Stimulated activated naive B cell treated with anti-CD40 and anti-IgM and Interleukin-4, amounts not matched to agents 10 μg/mL and 1 μg/mL and 100 μg/mL, for 72 hours (primary cell): ENCODE measurements at places on chromosomes 11 and 22.

- no peak for DNase-seq
Observed at GRCh38 chr22:19811211-19811621, 43.5 kb downstream of the GNB1L start.

GRCh38 chr11:66800720-66801428 is 42.4 kb upstream of the RCE1 start:
- DNase-seq: peak; percentile 19

GRCh38 chr11:1586699-1587098 is 1.6 kb upstream of the KRTAP5-1 start:
- DNase-seq: no peak

DNA sequence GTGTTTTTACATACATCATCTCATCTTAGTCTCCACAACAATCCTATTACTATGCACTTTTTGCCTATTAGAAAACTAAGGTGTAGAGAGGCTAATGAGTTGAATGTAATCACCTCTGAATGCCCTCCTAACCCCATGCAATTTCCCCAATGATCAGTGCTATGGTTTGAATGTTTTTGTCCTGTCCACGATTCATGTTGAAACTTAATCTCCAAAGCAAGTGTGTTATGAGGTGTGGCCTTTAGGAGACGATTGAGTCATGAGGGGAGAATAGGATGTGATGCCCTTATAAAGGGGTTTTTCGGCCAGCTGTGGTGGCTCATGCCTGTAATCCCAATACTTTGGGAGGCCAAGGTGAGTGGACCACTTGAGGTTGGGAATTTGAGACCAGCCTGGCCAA is 2.0 kb upstream of the CCDC73 start:
- no peak for DNase-seq

- DNase-seq: peak; percentile 33
Observed at GRCh38 chr22:32796865-32797573, 4.5 kb upstream of the TIMP3 start.

- no peak for DNase-seq
Observed at GRCh38 chr11:20474176-20474881, 86.8 kb downstream of the PRMT3 start.

DNA sequence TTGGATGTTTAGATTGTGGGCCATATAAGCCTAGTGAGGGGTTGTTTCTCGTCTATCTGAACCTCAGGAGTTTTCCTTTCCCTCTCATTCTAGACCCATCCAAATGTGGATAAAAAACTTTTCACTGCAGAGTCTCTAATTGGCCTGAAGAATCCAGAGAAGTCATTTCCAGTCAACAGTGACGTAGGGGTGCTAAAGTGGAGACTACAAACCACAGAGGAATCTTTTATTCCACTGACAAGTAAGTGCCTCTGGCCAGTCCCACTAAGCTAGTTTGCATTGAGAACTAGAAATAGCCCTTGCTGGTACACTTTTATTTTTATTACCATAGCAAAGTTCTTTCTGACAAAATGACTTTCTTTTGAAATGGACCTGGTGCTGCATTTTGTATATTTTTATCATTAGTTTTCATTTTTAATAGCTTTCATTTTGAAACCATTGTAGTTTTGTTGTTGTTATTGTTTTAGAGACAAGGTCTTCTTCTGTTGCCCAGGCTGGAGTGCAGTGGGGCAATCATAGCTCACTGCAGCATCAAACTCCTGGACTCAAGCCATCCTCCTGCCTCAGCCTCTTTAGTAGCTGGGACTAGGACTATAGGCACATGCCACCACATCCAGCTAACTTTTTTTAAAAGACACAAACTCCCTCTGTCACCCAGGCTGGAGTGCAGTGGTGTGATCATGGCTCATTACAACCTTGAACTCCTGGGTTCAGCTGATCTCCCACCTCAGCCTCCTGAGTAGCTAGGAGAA is 14.6 kb upstream of the PHLDB1 start:
- DNase-seq: no peak

GRCh38 chr22:38531251-38531938 is 25.3 kb upstream of the DDX17 start:
- DNase-seq: no peak

DNA sequence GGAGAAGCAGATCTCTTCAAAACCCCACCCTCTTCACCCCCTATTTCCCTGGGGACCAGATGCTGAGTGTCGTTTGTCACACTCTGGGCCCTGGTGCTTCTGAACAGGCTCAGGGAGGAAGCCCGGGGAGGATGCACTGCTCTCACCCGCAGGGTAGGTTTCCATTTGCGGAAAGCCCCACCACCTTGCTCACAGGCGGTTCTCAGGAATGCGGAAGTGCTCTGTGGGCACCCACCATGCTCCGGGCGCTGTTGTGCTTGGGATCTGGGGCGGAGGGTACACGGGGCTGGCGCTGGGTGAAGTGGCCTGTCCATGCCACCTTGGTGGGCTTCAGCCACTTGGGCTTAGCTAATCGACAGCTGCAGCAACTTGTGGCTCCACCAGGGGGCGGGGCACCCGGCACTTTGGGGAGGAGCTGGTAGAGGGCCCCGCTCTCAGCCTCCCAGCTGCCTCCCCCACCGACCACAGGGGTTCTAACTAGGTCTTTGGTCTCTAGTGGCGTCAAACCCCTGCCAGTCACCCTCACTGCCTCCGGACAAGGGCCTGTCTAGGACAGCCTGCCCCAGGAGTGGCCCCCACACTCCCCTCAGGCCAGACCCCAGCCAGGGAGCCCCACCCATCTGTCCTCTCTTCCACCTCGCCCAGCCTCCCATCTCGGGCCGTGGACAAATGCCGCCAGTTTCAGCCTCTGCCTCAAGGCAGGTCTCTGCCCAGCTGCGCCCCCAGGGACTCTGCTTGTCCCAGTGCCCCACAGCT is 7.4 kb downstream of the NDUFV1 start:
- DNase-seq: peak; percentile 95

- no peak for DNase-seq
Observed at GRCh38 chr22:24723111-24723510, 51.4 kb downstream of the PIWIL3 start.

- no peak for DNase-seq
Observed at GRCh38 chr11:87894961-87895360, 280.3 kb downstream of the RAB38 start.

DNA sequence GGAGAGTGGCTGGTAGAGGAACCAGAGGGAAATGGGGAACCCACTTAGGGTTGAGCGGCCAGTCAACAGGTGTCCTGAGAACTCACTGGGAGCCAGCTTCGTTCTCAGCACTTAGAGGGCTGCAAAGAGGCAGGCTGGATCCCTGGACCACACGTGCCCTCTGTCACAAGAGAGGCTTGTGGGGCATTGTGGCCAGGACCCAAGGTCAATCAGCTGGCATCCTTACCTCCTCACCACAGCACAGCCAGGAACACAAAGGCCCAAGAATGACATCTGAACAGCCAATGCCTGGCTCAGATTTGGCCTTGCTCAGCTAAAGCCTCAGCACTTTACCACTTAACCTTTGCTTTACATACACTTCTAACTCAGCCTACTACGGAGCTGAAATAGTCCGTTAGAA is 7.4 kb downstream of the MAPK8IP1 start:
- no peak for DNase-seq

DNA sequence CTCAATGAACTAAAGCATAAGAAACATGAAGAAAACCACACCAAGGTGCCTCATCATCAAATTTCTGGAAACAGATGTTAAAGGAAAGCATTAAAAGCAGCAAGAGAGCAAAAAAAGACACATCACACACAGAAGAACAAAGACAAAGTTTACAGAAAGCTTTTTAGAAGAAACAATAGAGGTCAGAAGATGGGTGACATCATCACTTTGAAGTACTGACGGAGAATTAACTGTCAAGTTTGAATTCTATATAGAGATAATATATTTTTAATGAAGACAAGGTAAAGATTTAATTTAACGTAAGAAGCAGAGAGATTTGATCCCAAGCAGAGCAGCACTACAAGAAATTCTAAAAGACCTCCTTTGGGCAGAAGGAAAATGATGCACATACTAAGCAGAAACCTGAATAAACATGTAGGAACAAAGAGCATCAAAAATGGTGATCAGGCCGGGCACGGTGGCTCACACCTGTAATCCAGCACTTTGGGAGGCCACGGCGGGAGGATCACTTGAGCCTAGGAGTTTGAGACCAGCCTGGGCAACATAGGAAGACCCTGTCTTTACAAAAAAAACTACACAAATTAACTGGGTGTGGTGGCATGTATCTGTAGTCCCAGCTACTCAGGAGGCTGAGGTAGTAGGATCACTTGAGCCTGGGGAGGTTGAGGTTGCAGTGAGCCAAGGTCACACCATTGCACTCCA is 63.3 kb upstream of the RTL6 start:
- no peak for DNase-seq

DNA sequence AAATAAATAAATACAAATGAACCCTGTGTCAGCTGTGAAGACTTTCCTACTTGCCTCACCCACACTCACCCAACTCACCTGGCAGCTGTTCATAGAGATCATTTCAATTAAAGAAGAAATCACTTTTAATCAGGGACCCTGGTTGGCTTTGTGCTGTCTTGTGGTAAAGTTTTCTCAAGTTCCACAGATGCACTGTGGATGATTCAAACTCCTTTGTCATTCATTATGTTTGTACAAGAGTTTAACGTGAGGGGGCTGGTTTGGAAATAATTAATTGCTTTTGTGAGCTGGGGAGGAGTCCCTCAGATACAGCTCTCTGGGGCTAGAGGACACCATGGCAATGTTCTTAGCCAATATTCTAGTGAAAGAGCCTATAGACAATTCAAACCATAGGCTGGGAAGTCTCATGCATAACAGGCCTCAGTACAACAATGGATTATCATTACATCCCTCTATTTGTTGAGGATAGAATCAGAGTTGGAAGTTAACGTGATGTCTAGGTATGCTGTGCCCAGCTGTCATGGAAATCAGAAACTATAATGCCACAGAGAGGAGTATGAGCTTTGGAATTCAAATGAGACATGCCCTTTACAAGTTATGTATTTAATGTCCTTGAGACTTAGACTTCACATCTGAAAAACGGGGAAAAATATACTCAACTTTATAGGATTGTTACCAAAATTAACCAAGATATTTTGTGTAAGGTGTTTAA is 698.5 kb downstream of the KCNA4 start:
- DNase-seq: no peak

DNA sequence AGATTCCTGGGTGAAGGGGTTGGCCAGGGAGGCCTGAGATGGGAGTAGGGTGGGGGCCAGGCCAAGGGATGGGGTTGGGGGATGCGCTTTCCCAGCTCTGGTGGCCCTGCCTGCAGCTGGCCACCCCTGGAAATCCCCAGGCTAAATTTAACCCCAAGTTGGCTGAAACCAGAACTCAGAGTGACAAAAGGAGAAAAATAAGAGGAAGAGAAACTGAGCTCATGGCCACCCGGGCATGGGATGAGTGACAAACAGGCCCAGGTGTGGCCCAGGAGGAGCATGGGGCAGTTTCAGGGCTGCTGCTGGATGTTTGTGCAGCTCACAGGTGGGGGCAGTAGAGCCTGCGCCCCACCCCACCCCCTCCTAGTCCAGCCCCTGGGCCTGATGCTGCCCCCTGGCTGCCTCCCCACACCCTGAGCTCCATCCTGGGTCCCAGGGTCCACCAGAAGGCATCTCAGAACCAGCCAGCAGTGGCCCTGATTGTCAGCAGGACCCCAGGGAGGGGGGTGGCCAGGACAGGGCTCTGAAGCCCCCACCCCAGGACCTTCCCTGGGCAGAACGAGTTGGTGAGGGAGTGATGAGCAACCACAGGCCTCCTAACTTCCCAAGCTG is 48.0 kb downstream of the IGLL5 start:
- DNase-seq: peak; percentile 94

GRCh38 chr22:43526117-43526655 is 114.4 kb downstream of the MPPED1 start:
- DNase-seq: no peak

GRCh38 chr11:105857728-105858127 is 164.3 kb downstream of the MSANTD4 start:
- DNase-seq: no peak

GRCh38 chr11:124442442-124442841 is 3.1 kb downstream of the OR8B8 start:
- no peak for DNase-seq

GRCh38 chr11:47216121-47216798 is 1.5 kb downstream of the DDB2 start:
- DNase-seq: peak; percentile 82

- DNase-seq: peak; percentile 66
Observed at GRCh38 chr11:64745521-64746328, 1.8 kb upstream of the RASGRP2 start.

DNA sequence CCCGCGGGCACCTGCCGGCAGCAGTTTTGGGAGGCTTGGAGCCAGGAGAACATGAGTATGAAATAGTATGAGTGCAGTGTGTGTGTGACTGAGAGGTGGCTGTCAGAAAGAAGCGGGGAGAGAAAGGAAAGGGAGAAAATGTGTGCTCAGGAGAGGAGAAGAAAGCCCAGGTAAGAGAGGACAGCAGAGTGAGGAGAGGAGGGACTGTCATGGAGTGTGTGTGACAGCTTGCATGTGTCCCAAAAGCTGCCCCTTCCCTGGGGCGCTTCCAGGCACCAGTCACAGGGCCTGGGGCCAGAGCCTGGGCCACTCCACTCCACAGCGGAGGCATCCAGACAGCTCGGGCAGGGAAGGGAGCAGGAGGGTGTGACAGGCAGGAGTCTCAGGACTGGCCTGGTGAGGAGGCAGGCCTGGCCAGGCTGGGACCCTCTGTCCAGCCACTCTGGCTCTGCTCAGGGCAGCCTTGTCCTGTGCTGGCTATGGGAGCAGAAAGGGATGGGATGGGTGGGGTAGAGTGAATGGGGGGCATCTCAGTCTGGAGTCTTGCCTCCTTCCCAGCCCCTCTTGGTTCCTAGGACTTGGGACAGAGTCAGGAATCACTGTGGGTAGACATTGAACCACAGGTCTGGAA is 949 bp downstream of the MMP11 start:
- DNase-seq: no peak

GRCh38 chr11:72493426-72494108 is 59.2 kb upstream of the CLPB start:
- DNase-seq: no peak

GRCh38 chr11:76987203-76987602 is 47.0 kb upstream of the B3GNT6 start:
- DNase-seq: no peak

GRCh38 chr11:130874955-130875531 is 41.2 kb downstream of the SNX19 start:
- no peak for DNase-seq

DNA sequence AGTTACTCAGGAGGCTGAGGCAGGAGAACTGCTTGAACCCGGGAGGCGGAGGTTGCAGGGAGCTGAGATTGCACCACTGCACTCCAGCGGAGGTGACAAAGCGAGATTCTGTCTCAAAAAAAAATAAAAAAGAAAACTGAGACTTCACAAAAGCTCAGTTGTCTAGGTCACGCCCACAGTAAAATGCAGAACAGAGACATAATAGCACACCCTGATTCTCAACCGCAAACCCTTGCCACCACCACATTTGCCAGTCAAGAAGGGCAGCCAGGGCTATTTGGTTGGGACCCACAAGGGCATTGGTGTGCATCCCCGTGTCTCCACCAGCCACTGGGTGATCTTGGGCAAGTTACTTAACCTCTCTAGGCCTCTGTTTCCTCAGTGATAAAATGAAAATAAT is 25.4 kb downstream of the CREB3L1 start:
- DNase-seq: peak; percentile 25

- no peak for DNase-seq
Observed at GRCh38 chr11:2400762-2401435, 349 bp downstream of the TSSC4 start.
